ENCODE measurements at places on chromosomes 2 and 18. TPM values are rescaled to one million over a fixed set of nuclear protein-coding genes. Genes with fewer than 3 reads are reported as not detected.

Gene KIF5C
- total RNA-seq, result 1.7 TPM

Gene DOCK10
- total RNA-seq, result 22.8 TPM

Gene GULP1
- 31.2 TPM for total RNA-seq

Gene TMEM163
- total RNA-seq, result not detected

Gene ANKRD29
- 8.9 TPM for total RNA-seq

Gene BOLL
- total RNA-seq, result not detected

Gene OTOS
- total RNA-seq, result not detected

Gene C1GALT1C1L
- 3.9 TPM for total RNA-seq

Gene KCNG3
- total RNA-seq, result 0.12 TPM

Gene CCDC148
- 0.52 TPM for total RNA-seq

Gene SCN2A
- 0.64 TPM for total RNA-seq

Gene CD226
- total RNA-seq, result 0.23 TPM

Gene FOXI3
- not detected for total RNA-seq

Gene VIL1
- total RNA-seq, result not detected

Gene AOX1
- total RNA-seq, result 0.06 TPM

Gene ZSWIM2
- total RNA-seq, result not detected

Gene GPR75
- 1.4 TPM for total RNA-seq

Gene EMILIN1
- total RNA-seq, result 10.8 TPM

Gene B3GNT7
- not detected for total RNA-seq

Gene SERPINB5
- not detected for total RNA-seq

Gene MYO1B
- total RNA-seq, result 51.0 TPM

Gene ATP8B1
- total RNA-seq, result 0.64 TPM

Gene ALPG
- total RNA-seq, result not detected

Gene NXPH2
- 3.2 TPM for total RNA-seq

Gene KYNU
- 304 TPM for total RNA-seq

Gene REG1B
- total RNA-seq, result not detected

Gene ZNF385B
- total RNA-seq, result 0.14 TPM

Gene ITPRIPL1
- total RNA-seq, result not detected

Gene LRATD1
- 18.5 TPM for total RNA-seq

Gene DYNAP
- not detected for total RNA-seq

Gene SULT1C2
- 0.70 TPM for total RNA-seq

Gene WIPF1
- 7.3 TPM for total RNA-seq

Gene SERPINB3
- total RNA-seq, result not detected

Gene SIX3
- not detected for total RNA-seq

Gene CUL3
- 76.7 TPM for total RNA-seq

Gene GPR55
- total RNA-seq, result 0.87 TPM

Gene CERKL
- total RNA-seq, result 0.85 TPM

Gene LIPG
- total RNA-seq, result 0.17 TPM

Gene PRKAG3
- not detected for total RNA-seq

Gene TRIM54
- not detected for total RNA-seq

Gene TNP1
- not detected for total RNA-seq

Gene PGAP1
- total RNA-seq, result 1.4 TPM

Gene PID1
- total RNA-seq, result 2.5 TPM

Gene FSIP2
- total RNA-seq, result under 0.01 TPM

Gene DSC2
- total RNA-seq, result 0.48 TPM

Gene NEU2
- total RNA-seq, result not detected

Gene ST3GAL5
- total RNA-seq, result 17.7 TPM

Gene ALPP
- total RNA-seq, result 1.5 TPM

Measured in H4 (cell line).